NCI-H345 (cell line): ENCODE measurements at places on chromosomes 1 and 21.
A peak's percentile ranks its signal among the peaks of the same experiment; 100 is the strongest.

- DNase-seq: no peak
Observed at GRCh38 chr1:41462680-41463004, 21.8 kb downstream of the EDN2 start.

DNA sequence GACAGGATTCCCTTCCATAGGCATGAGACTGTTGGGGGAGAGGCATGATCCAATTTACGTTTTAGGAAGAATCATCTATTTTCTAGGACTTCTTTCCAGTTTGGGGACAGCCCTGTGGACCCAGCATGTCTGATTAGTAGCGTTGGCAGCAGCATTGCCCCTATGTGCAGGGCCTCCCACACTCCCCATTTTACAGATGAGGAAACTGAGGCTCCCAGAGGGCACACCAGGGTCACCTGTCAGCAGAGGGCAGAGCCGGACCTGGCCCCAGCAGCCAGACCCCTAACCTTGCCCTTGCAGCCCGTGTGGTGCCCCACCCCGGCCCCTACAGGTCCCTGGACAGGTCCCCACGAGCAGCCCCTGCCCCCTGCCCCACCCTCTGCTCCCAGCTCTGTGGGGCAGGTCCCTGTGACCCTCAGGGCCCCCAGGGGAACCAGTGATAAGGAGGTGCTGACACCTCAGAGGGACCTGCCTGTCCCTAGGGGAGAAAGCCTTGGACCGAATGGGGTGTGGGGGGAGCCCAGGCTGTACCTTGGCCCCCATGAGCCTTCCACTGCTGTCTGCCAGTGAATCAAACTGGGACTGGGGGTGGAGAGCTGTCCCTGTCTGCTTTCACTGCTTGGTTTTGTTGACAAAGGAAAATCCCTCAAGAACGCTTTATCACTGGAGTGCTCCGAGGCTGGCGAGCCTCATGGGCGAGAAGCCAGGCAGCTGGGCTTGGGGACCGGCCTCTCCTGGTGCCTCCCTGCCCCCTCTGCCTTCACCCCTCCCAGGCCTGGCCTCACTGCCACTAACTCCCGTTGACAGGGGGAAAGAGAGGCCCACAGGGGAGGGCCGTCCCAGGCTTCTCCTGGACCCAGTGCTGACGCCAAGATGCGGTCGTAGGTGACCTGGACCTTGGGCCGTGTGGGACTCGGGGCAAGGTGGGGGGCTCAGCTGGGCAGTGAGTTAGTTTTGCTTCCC is 39.4 kb upstream of the CCDC27 start:
- DNase-seq: no peak

GRCh38 chr1:94919241-94920030 is 7.5 kb downstream of the CNN3 start:
- DNase-seq: no peak

DNA sequence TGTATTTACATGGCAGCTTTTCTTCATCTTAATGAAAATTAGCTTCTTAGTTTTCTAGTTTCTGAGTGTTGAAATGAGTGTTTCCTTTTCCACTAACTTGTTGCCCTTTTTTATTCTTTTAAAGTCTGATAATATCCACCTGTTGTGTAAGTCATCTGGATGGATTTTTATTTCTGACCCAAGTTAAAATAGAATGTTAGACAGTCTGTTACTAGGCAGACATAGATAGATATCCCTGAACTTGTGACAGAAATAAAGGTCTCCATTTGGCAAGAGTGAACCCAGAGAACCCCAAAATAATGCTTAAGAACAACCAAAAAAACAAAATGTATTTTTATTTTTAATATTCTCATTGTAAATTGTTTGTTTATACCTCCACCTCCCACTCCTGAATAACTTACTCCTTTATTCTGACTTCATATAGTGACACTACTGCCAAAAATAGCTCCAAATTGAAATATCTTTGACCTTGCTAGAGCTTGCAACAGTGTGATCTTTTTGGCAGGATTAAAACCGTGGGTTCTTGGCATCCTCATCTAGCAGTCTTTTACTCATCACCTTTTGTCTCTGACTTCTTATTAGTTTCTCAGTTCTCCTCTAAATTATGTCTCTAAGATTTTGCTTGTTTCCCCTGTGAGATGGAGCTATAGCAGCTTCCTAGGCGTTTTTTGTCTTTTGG is 26.9 kb upstream of the SH3D21 start:
- no peak for DNase-seq

GRCh38 chr1:192936313-192937018 is 122.7 kb downstream of the UCHL5 start:
- no peak for DNase-seq

- peak; percentile 35 for DNase-seq
Observed at GRCh38 chr1:180982422-180982821, 40.2 kb downstream of the STX6 start.
